Liver (tissue), 10 donors: ENCODE measurements at places on chromosomes 6 and 20. TPM values are rescaled to one million over a fixed set of nuclear protein-coding genes. Genes with fewer than 3 reads are reported as not detected.

GRCh38 chr6:167103041-167103891, 19.6 kb upstream of the CCR6 start:
- no peaks in the 10 kb centered on the region for H3K27me3 ChIP-seq
- no peaks in the 10 kb centered on the region for H3K36me3 ChIP-seq
- H3K27ac ChIP-seq: no peak overlapping the region
- H3K4me1 ChIP-seq: no peaks in the 10 kb centered on the region

DNA sequence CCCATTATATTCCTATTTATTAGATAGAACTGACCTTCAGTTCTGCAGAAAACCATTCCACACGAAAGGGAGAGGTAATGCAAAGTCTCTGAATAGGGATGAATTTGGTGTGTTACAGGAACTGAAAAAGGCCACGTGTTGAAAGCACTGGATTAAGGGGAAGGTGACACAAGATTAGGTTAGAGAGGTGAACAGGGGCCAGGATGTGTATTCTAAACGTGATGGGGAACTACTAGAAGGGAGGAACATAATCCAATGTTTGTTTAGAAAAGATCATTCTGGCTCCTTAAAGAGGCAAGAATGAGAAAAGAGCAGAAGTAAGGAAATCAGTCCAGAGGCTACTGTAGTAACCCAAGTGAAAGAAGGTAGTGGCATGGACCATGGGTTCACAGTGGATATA, 6.3 kb upstream of the ZKSCAN8 start:
- H3K4me3 ChIP-seq: no peak overlapping the region
- peaks cover 12% of the 10 kb centered on the region for H3K4me1 ChIP-seq
- no peaks in the 10 kb centered on the region for H3K36me3 ChIP-seq
- H3K27ac ChIP-seq: no peak overlapping the region

DNA sequence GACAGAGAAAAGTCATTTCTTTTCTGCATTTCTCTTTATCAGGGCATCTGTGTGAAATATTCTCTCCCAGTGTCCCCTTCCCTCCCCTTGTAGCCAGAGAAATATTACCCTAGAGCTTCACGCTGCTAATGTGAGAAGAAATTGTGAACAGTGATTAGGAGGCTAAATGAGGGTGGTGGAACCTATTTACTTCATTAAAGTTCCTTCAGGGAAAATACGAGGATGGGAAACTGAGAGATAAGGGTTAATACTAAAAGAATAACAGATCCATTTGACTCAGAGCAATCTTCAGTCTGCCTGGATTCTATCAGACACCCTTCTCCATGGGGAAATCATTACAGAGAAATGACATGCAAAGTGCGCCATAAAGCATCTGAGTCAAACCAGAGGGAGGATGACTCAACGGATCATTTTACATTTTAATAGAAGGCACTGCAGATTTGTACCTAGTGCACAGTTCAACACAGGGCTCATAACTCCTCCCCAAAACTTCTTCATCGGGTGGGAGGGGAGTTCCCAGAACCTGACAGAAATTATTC, 131.3 kb downstream of the GJA10 start:
- no peaks in the 10 kb centered on the region for H3K4me1 ChIP-seq
- no peak overlapping the region for H3K27ac ChIP-seq
- no peak for DNase-seq
- no peaks in the 10 kb centered on the region for H3K36me3 ChIP-seq

DNA sequence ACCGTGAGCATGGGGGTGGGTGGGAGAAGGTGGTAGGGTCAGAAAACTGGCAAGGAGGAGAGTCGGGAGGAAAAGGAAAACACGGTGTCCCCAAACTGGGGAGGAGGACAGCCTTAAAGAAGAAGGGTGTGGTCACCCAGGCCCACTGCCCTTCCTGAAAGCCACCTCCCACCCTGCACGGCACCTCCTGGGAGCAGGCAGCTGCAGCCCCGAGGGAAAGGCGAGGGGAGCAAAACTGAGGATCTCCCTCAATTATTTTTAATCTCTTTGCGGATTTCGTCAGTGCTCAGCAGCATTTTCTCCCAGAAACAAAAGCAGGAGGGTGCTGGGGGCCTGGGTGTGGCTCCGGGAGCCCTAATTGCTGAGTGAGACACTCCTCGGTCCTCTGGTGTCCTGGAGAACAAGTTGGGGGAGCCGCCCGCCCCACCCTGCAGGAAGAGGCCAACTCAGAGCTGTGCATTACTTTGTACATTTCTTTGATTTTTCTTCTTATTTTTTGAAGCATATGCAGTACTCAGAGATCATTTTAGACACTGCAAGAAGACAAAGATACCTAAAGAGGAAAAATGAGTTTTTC, 56.4 kb downstream of the RIOK1 start:
- H3K4me1 ChIP-seq: no peaks in the 10 kb centered on the region
- no peaks in the 10 kb centered on the region for H3K36me3 ChIP-seq
- no peak overlapping the region for H3K27ac ChIP-seq

DNA sequence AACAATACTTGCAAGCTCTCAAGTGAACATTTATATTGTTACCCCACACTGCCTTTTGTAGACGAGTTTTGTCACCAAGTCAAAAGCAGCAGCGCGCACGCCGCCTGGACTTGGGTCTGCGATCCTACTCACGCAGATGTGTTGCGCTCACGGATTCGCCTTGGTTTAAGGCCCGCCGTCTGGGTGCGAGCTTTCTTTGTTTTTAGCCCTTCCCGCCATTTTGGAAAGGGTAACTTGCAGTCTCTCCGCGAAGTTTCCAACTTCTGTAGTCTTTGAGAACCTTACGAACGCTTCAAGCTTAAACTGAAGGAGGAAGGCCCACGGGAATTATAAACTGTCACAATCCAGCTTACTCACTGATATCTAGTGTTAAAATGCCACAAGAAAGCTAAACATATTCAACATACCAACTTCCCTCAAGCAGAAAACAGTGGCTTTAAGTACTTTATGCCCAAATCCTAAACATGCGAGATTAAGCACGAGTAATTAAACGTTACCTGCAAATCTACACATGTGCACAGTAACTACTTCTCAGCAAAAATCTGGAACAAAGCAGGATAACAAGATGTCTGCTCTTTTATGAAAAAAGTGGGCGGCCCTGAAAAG, 80.4 kb upstream of the BTN3A2 start:
- no peaks in the 10 kb centered on the region for H3K27me3 ChIP-seq
- H3K27ac ChIP-seq: peak overlapping the region; percentile 96
- peak; percentile 59 for DNase-seq
- H3K4me3 ChIP-seq: peak overlapping the region; percentile 99
- H3K4me1 ChIP-seq: no peaks in the 10 kb centered on the region

- no peak overlapping the region for H3K27ac ChIP-seq
- H3K36me3 ChIP-seq: no peaks in the 10 kb centered on the region
- no peak overlapping the region for H3K4me3 ChIP-seq
- no peaks in the 10 kb centered on the region for H3K27me3 ChIP-seq
Measured at GRCh38 chr20:46979603-46980241, 85.1 kb downstream of the EYA2 start.

DNA sequence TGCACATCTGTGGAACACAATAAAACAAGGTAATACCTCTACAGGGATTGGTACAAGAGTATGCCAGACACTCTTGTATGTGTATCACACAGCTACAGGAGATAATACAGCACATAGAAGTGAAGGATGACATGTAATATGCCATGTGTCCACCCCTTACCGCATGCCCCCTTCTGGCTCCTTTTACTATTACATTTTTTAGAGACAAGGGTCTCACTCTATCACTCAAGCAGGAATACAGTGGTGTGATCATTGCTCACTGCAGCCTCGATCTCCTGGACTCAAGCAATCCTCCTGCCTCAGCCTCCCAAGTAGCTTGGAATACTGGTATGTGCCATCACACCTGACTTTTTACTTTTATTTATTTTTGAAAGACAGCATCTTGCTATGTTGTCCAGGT, 4.2 kb upstream of the NCR3 start:
- H3K4me3 ChIP-seq: no peak overlapping the region
- no peaks in the 10 kb centered on the region for H3K36me3 ChIP-seq
- DNase-seq: no peak
- H3K4me1 ChIP-seq: no peaks in the 10 kb centered on the region

- no peak overlapping the region for H3K4me3 ChIP-seq
- H3K4me1 ChIP-seq: no peaks in the 10 kb centered on the region
- no peaks in the 10 kb centered on the region for H3K36me3 ChIP-seq
- no peak for DNase-seq
- no peak overlapping the region for H3K27ac ChIP-seq
Measured at GRCh38 chr6:46808806-46809205, 15.6 kb downstream of the MEP1A start.

The TREML2 gene
- 9.8 TPM for total RNA-seq

The RNF144B gene
- 15.1 TPM for total RNA-seq

The ZFP64 gene
- 3.2 TPM for total RNA-seq

The C6orf58 gene
- 0.09 TPM for total RNA-seq

The SLC17A2 gene
- 88.1 TPM for total RNA-seq

The HUS1B gene
- total RNA-seq: 0.51 TPM

The C6orf52 gene
- not detected for total RNA-seq

The LIN28B gene
- total RNA-seq: 2.8 TPM
